ENCODE measurements at places on chromosomes 2 and 18. TPM values are rescaled to one million over a fixed set of nuclear protein-coding genes. Genes with fewer than 3 reads are reported as not detected.

GRCh38 chr2:74571058-74571457, 16.5 kb downstream of the DOK1 start:
- H3K4me1 ChIP-seq = no peaks in the 10 kb centered on the region
- DNase-seq = no peak
- no peaks in the 10 kb centered on the region for H3K36me3 ChIP-seq

- H3K27ac ChIP-seq = no peak overlapping the region
- no peaks in the 10 kb centered on the region for H3K36me3 ChIP-seq
- H3K4me3 ChIP-seq = no peak overlapping the region
- DNase-seq = no peak
- no peaks in the 10 kb centered on the region for H3K27me3 ChIP-seq
These were observed 421.7 kb downstream of the STK39 start for GRCh38 chr2:167825664-167826063.

DNA sequence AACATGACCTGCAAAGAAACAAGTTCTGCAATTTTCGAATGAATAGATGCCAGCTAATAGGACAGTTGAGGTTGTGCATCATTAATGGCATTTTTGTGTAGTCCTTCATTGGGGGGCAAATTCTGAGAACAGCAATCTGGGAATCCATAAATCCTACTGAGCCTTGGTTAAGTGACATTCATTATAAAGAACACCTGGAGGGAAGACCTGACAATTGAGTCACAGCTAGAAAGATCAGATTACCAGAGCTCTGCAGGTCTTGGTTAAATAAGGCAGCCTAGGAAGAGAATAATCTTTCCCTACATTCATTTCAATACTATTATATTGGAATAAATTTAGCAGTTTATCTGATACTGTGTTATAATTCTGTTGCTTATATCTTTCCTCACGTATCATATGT, 14.3 kb downstream of the KCNH7 start:
- H3K27ac ChIP-seq = no peak overlapping the region
- H3K4me3 ChIP-seq = no peak overlapping the region
- H3K27me3 ChIP-seq = no peaks in the 10 kb centered on the region
- no peak for DNase-seq
- no peaks in the 10 kb centered on the region for H3K36me3 ChIP-seq
- H3K4me1 ChIP-seq = no peaks in the 10 kb centered on the region

- no peak for DNase-seq
- no peaks in the 10 kb centered on the region for H3K27me3 ChIP-seq
- no peaks in the 10 kb centered on the region for H3K4me1 ChIP-seq
These were observed 257.7 kb downstream of the CDCA7 start for GRCh38 chr2:173612354-173612753.

- no peaks in the 10 kb centered on the region for H3K36me3 ChIP-seq
- no peak for DNase-seq
- H3K4me1 ChIP-seq = no peaks in the 10 kb centered on the region
- H3K27ac ChIP-seq = no peak overlapping the region
- H3K27me3 ChIP-seq = no peaks in the 10 kb centered on the region
These were observed 529.2 kb downstream of the EPHA4 start for GRCh38 chr2:221042926-221043325.

- H3K4me1 ChIP-seq = no peaks in the 10 kb centered on the region
- DNase-seq = no peak
- H3K36me3 ChIP-seq = no peaks in the 10 kb centered on the region
These were observed 37.2 kb downstream of the PTPRM start for GRCh38 chr18:7604361-7604760.

DNA sequence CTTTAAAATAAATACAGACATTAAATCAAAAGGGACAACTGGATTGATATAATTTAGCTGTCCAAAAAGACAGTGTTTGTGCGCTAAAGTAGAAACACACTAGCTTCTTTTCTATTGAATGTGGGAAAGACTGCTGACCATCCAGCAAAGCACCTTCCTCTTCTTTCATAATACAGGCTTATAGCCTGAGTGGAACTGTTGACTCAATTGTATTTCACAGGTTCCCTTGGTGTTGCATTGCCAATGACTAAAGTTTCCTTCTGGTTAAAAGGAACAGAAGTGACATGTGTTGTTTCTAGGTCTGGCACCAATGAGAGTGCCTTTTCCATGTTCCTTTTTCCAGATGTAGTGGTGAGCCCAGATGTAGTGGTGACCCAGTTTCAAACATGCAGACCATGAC, 412.3 kb downstream of the RNF144A start:
- H3K27ac ChIP-seq = no peak overlapping the region
- no peak overlapping the region for H3K4me3 ChIP-seq
- no peaks in the 10 kb centered on the region for H3K4me1 ChIP-seq
- H3K27me3 ChIP-seq = no peaks in the 10 kb centered on the region
- DNase-seq = no peak

DNA sequence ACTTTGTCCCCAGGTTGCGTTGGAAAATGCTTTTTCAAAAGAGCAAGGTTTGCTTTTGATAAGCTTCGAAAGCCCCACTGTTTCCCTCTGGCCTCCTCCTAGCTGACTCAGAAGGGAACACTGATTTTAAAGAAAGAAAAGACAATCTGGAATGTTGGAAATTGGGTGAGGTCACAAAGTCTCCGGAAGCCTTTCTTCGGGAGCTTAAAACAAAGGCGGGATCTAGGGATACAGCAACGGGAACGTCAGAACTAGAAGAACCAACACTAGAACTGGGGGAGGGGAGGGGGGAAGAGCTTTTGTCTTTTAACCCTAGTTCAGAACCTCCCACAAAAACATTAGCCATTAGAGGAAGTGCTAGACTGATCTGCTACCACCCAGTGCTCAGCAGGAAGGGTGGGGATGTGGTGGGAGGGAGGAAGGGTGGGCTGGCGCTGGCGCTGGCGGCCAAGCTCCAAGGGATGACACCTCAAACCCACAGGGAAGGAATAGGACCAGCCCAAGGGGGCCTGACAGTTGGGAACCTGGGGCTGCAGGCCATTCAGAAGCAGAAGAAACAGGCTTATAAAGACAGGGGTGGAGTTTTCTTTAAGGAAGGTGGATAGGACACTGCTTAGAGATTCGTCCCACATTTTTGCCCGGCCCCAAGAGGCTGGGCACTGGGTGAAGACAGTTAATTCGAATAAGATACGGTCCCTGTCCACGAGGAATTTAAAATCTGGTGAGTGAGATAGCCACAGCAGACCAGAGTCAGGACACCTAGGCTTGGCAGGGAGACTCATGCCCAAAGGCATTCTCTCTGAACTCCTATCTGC, 1.7 kb downstream of the TMSB10 start:
- no peaks in the 10 kb centered on the region for H3K36me3 ChIP-seq
- H3K27ac ChIP-seq = peak overlapping the region; percentile 96
- H3K4me3 ChIP-seq = peak overlapping the region; percentile 100
- no peak for DNase-seq

GRCh38 chr2:70994009-70994698, 519 bp downstream of the TEX261 start:
- peak overlapping the region; percentile 89 for H3K27ac ChIP-seq
- no peaks in the 10 kb centered on the region for H3K27me3 ChIP-seq
- DNase-seq = no peak
- H3K4me1 ChIP-seq = peaks cover 9% of the 10 kb centered on the region
- H3K4me3 ChIP-seq = peak overlapping the region; percentile 100

DNA sequence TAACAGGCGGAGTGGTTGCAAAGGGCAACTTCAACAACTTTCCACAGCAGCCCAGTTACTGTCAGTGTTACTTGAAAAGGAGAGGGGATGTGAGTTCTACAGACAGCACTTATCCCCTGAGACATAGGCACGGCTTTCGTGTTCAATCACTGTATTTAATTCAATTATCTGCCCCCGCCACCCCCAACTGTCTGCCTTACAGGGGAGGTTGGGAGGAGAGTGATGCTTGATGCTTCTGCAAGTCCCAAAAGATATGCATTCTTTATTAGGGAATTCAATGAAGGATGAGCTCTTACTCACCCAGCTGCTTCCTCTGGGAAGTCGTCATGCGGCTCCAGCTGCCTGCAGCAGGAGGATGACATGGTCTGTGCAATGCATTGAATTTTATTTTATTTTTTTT, 639.9 kb downstream of the DCC start:
- DNase-seq = no peak
- no peaks in the 10 kb centered on the region for H3K4me1 ChIP-seq
- no peak overlapping the region for H3K27ac ChIP-seq
- H3K27me3 ChIP-seq = no peaks in the 10 kb centered on the region
- H3K36me3 ChIP-seq = no peaks in the 10 kb centered on the region
- no peak overlapping the region for H3K4me3 ChIP-seq

DNA sequence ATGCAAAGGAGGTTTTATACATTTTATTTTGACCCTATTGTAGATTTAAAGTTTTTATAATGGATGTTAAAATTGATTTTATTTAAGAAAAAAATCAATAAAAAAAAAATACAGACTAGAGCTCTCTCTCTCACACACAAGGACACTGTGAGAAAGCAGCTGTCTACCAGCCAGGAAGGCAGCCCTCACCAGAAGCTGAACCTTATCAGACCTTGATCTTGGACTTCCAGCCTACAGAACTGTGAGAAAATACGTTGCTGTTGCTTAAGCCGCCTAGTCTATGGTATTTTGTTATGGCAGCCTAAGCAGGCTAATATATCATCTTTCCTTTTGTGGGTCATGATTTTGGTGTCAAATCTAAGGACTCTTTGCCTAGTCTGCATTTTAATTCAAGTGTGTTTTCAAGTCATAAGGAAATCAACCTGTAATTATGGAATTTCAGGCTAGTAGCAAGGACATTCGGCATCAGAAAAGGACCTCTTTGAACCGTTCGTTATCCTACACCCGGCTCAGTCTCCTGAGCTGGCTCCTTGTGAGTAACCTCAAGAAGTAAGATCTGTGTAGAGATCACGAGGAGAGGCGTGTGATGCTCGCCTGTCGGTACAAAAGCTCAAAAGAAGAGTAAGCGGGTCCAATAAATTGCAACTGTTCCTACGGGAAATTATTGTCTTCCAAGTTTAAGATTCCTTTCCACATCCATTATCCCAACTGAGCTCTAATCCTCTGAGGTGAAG, 98.2 kb downstream of the PDCL3 start:
- no peaks in the 10 kb centered on the region for H3K27me3 ChIP-seq
- no peaks in the 10 kb centered on the region for H3K4me1 ChIP-seq
- H3K27ac ChIP-seq = no peak overlapping the region

GRCh38 chr2:30752811-30753210, 54.4 kb downstream of the CAPN13 start:
- H3K4me3 ChIP-seq = no peak overlapping the region
- H3K27me3 ChIP-seq = peaks cover 3% of the 10 kb centered on the region
- no peak for DNase-seq
- H3K27ac ChIP-seq = no peak overlapping the region
- no peaks in the 10 kb centered on the region for H3K4me1 ChIP-seq
- H3K36me3 ChIP-seq = no peaks in the 10 kb centered on the region

GRCh38 chr18:3411854-3412268, 38.1 kb upstream of the TGIF1 start:
- H3K4me3 ChIP-seq = peak overlapping the region; percentile 35
- no peaks in the 10 kb centered on the region for H3K4me1 ChIP-seq
- no peaks in the 10 kb centered on the region for H3K36me3 ChIP-seq

- no peak overlapping the region for H3K27ac ChIP-seq
- no peaks in the 10 kb centered on the region for H3K27me3 ChIP-seq
These were observed 164.3 kb downstream of the ZNF521 start for GRCh38 chr18:25187521-25188192.

DNA sequence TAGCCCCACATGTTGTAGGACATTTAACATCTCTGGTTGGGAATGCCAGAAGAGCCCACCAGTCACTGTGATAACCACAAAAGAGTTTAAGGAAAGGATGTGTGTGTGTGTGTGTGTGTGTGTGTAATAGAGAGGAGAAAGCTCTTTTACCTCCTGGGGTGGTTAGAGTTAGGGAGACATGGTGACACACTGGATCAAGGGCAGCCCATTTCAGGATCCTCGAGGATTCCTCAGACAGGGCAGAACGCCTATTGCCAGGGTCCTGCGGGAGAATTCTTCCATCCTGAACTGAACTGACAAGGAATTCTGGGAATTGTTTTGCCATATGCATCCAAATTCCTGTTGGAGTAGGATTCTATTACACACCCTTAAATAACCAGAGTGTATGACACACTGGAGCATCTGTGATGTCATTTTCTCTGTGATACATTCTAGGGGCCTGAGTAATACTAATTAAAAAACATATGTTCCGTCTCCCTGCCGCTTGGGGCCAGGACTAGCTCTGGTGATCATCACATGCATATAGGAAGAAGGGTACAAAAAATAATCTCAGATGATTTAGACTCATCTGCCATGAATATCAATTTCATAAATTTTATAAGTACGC, 156.4 kb upstream of the MMADHC start:
- H3K27ac ChIP-seq = no peak overlapping the region
- H3K4me3 ChIP-seq = no peak overlapping the region
- no peaks in the 10 kb centered on the region for H3K36me3 ChIP-seq

DNA sequence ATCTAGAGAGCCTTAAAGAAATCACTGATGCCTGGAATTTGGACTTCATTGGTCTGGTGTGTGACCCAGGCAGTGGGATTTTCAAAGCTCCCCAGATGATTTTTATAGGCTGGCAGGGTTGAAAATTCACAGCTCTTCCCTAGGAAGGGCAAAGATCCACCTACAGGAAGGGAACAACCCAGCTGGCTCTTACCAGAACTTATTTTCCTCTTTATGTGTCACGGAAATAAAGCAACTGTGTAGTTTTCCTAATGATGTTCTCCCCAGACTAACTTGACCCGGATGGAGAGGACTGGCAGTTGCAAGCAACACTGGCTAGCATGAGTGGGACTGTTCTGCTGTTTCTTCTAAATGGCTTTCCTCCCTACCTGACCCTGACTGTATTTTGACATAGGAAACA, 235.6 kb downstream of the ALPK2 start:
- no peaks in the 10 kb centered on the region for H3K36me3 ChIP-seq
- no peaks in the 10 kb centered on the region for H3K27me3 ChIP-seq
- no peak for DNase-seq
- no peak overlapping the region for H3K4me3 ChIP-seq
- H3K4me1 ChIP-seq = no peaks in the 10 kb centered on the region
- H3K27ac ChIP-seq = no peak overlapping the region

The UGT1A5 gene
- total RNA-seq = not detected

The GCKR gene
- total RNA-seq = 1.8 TPM

The APOB gene
- total RNA-seq = 4.3 TPM

The ASNSD1 gene
- 65.6 TPM for total RNA-seq

The RAPH1 gene
- 66.9 TPM for total RNA-seq

The GBX2 gene
- not detected for total RNA-seq

The SGPP2 gene
- 0.32 TPM for total RNA-seq

The LRRC30 gene
- total RNA-seq = not detected

The OSR1 gene
- total RNA-seq = 18.7 TPM

Data from breast epithelium (tissue), 4 donors.